Gastrocnemius medialis (tissue), 4 donors: ENCODE measurements at places on chromosomes 7 and 10. TPM values are rescaled to one million over a fixed set of nuclear protein-coding genes. Genes with fewer than 3 reads are reported as not detected.

DNA sequence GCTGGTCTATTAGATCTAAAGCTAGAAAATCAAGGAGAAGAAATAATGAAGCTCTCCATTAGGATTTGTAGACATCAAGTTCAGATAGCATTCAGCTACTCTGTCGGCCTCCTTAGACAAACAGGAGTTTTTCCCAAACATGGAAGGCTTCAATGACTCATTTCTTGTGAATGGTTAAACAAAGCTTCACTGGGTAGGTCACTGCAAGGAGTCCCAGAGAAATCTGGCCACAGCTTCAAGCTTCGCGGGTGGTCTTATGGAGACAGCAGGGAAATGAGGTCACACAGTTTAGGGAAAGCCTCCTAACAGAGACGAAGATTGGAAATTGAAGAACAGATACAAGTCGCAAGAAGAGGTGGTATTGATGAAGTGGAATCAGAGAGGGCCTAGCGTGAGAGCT, 22.6 kb upstream of the LRRC72 start:
- H3K4me3 ChIP-seq = no peak overlapping the region
- no peaks in the 10 kb centered on the region for H3K36me3 ChIP-seq
- no peaks in the 10 kb centered on the region for H3K27me3 ChIP-seq
- DNase-seq = no peak
- H3K4me1 ChIP-seq = no peaks in the 10 kb centered on the region
- H3K27ac ChIP-seq = no peak overlapping the region

- no peaks in the 10 kb centered on the region for H3K4me1 ChIP-seq
- H3K4me3 ChIP-seq = no peak overlapping the region
- no peak overlapping the region for H3K27ac ChIP-seq
- no peaks in the 10 kb centered on the region for H3K27me3 ChIP-seq
- DNase-seq = no peak
Observed at GRCh38 chr10:16155834-16156233, 281.0 kb upstream of the PTER start.

- no peaks in the 10 kb centered on the region for H3K4me1 ChIP-seq
- H3K27me3 ChIP-seq = no peaks in the 10 kb centered on the region
- DNase-seq = no peak
- no peaks in the 10 kb centered on the region for H3K36me3 ChIP-seq
- no peak overlapping the region for H3K27ac ChIP-seq
Observed at GRCh38 chr10:59019603-59020002, 156.8 kb upstream of the PHYHIPL start.

DYDC2 gene
- total RNA-seq = not detected

GRCh38 chr7:81209059-81209458, 290.2 kb upstream of the SEMA3C start:
- H3K27me3 ChIP-seq = no peaks in the 10 kb centered on the region
- H3K4me3 ChIP-seq = no peak overlapping the region
- no peaks in the 10 kb centered on the region for H3K36me3 ChIP-seq
- no peak for DNase-seq

HMX2 gene
- not detected for total RNA-seq

GRCh38 chr10:62554632-62555199, 180.5 kb downstream of the ZNF365 start:
- no peaks in the 10 kb centered on the region for H3K27me3 ChIP-seq
- H3K36me3 ChIP-seq = no peaks in the 10 kb centered on the region
- no peak overlapping the region for H3K27ac ChIP-seq
- no peaks in the 10 kb centered on the region for H3K4me1 ChIP-seq
- no peak overlapping the region for H3K4me3 ChIP-seq

- H3K27me3 ChIP-seq = no peaks in the 10 kb centered on the region
- no peak overlapping the region for H3K27ac ChIP-seq
Observed at GRCh38 chr10:71718165-71718698, 1.3 kb downstream of the C10orf105 start.

GRCh38 chr7:158811461-158811860, 17.8 kb downstream of the ESYT2 start:
- H3K36me3 ChIP-seq = no peaks in the 10 kb centered on the region
- peaks cover 41% of the 10 kb centered on the region for H3K4me1 ChIP-seq
- DNase-seq = no peak
- no peaks in the 10 kb centered on the region for H3K27me3 ChIP-seq

TBC1D12 gene
- 11.4 TPM for total RNA-seq

DNA sequence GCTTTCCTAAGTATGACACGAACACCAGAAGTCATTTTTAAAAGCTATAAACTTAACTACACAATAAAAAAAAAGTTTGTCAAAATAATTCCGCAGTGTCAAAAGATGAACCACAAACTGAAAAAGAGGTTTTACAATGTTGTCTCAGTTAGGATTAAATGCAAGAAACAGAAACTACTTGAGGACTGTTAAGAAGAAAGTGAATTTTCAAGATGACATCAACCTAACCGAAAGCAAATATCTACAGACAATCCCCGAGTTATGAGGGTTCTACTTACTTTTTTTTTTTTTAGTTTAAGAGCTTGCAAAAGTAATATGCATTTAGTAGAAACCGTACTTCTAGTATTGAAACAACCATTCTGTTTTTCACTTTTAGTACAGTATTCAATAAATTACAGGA, 62.3 kb downstream of the TFPI2 start:
- no peak overlapping the region for H3K4me3 ChIP-seq
- no peaks in the 10 kb centered on the region for H3K4me1 ChIP-seq
- no peaks in the 10 kb centered on the region for H3K36me3 ChIP-seq
- no peaks in the 10 kb centered on the region for H3K27me3 ChIP-seq
- H3K27ac ChIP-seq = no peak overlapping the region
- DNase-seq = no peak

- H3K27me3 ChIP-seq = no peaks in the 10 kb centered on the region
- H3K4me1 ChIP-seq = no peaks in the 10 kb centered on the region
- H3K4me3 ChIP-seq = no peak overlapping the region
- no peaks in the 10 kb centered on the region for H3K36me3 ChIP-seq
- no peak overlapping the region for H3K27ac ChIP-seq
- DNase-seq = no peak
Observed at GRCh38 chr10:82128527-82128926, 253.5 kb downstream of the NRG3 start.
